GM10248 (cell line): ENCODE measurements at places on chromosomes 6 and 20.

- DNase-seq, result no peak
Observed at GRCh38 chr6:33957892-33958525, 154.2 kb upstream of the MLN start.

GRCh38 chr6:52254731-52255378, 10.6 kb upstream of the IL17F start:
- peak; percentile 25 for DNase-seq

GRCh38 chr6:49513153-49513989, 13.6 kb downstream of the GLYATL3 start:
- no peak for DNase-seq

DNA sequence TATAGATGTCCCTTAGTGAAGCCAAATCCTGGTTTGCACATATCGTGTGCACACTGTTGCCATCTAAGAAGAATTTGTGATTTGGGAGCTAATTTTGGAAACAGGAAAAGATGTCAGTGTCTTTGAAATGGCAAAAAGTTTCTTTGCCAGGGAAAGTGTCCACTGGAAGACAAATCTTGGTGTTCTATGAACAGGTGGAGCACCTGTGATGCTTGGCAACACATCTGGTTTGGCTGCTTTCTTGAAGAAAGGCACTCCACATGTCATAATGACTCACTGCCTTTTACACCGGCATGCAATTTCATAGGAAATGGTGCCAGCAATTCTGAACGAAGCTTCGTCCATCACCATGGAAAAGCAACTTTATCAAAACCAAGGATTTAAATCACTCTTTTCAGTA, 1040.0 kb upstream of the MAP3K7 start:
- no peak for DNase-seq

DNA sequence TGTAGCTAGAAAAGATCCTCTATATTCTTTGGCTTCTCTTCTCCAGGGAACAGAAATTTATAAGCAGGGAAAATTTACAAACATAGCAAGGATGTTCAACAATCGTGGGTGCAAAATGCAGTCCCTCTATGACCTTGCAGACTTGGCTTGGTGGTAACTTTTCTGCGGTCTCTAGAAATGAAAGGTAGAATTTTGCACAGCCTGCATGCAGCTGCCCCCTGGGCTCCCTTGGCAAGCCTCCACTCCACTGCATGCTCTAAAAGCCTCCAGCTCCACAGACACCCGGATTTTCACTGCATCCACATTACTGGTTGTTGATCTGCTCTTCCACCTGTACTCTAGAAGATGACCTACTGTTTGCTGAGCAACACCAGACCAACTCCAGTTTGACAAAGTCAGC, 236.5 kb upstream of the EYS start:
- DNase-seq, result no peak

DNA sequence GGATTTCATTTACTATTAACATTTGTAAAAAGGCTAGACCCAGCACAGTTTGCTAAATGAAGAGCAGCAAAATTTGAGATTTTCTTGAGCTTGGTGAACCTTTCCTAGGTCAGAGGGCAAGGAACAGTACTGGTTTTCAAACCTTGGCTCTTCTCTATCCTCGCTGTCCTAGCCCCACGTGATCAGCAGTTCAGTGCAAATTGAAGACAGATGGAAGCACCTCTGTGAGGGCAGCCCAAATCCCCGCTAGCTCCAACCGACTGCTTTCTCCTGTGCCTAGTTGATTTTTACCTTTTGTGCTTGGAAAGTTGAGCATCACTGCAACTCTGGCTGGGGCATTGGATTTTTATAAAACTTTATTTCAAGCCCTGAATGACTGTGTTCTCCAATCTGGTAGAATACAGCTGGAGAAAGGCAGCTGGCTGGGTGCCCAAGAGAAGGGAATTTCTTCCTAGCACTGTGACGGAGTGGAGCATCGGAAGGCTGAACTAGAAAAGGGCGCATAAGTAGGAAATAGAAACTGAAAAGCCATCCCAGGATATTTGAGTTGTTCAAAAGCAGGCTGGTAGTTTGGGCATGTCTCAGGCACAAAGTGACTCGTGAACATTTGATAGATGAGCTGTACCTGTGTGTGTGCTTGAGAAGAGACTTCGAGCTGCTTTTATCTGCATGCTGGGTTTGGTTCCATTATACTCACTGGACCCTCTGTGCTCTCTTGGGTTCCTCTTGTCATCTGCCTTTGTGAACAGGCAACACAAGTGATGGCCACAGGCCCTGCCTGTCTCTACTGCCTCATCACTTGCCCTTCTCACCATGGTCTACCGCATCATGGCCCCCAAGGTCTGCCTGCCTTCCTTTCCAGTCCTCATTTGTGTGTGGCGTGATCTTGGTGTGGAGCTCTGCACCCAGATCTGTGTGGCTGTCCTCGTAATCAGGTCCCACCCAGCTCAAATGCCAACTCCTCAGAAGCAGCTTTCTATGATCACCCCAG, 2.3 kb downstream of the RNF114 start:
- DNase-seq, result no peak

- DNase-seq, result no peak
Observed at GRCh38 chr20:54345821-54346220, 129.6 kb upstream of the DOK5 start.

- no peak for DNase-seq
Observed at GRCh38 chr20:62727584-62728027, 19.0 kb downstream of the NTSR1 start.

DNA sequence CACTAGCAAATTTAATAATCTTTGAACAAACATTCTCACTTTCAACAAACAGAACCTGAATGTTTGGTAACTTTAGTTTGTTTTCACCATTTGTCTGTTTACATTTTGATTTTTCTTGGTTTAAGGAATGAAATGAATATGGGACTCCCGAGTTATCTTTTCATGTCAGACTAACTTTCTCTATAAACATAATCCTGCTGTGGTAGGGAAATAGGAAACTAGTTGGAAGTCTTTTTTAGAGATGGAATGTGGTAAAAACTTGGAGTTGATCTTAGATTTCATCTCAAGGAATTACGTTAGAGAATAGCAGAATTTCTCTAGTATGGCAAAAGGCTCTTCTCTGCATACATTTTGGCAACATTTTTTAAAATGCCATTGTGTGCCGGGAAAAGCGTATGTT, 206.5 kb downstream of the CDKAL1 start:
- DNase-seq, result no peak

DNA sequence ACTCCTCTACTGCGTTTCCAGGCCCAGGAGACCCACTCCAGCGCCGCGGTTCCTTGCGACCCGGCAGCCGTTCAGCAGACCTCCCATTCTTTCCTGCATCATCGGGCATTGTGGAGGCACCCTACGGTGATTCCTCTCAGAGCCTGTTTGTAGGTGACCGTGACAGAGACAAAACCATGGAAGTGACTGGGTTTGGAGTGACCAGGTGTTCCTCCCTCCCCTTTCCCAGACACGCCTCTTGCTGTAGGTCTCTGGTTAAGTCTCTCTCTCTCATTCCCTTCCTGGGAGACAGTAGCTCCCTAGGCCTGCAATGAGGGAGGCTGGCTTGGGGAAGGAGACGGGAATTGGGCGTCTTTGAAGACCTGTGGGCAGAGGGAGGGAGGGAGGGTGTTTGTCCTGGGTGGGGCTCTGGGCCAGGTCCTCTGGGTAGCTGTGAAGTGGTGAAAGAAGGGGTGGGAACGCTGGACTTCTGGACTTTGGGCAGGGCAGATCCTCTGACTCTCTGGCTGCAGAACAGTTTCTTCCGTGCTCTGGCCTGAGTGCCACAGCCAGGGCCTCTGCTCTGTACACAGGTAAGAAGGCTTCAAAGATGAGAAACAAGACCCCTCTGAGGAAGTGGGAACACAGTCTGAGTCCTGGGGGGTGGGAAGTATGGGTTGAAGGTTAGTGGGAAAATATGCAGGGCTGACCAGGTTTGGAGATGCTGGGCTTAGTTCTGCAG, 763 bp downstream of the KLC4 start:
- DNase-seq, result no peak

DNA sequence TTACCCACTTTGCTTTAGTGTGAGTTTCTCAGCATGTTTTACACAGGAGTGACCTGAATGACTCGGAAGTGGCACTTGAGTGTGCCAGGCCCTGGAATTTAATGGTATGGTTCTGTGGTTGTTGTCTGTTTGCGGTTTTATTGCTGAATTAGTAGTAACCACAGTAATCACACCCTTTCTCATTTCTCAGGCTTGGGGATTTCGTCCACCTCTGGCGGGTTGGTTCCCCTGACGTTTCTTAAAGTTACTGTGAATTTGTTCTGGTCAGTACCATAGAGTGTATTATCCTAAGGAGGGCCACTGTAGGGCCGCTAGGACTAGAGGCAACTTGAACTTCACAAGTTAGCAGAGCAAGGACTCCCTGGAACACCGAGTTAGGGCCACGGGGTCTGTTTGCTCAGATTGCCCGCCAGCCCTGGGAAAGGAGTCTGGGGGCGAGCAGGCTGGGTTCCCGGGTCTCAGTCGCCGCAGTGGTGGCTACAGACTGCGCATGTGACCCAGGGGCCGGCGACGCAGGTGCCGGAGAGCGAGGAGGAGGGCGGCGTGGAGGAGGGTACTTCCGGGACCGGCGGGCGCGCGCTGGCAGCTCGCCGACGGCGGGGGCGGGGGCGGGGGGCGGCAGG, 546 bp upstream of the KLHL32 start:
- DNase-seq, result no peak

GRCh38 chr6:112037783-112038216, 16.1 kb upstream of the CCN6 start:
- no peak for DNase-seq

DNA sequence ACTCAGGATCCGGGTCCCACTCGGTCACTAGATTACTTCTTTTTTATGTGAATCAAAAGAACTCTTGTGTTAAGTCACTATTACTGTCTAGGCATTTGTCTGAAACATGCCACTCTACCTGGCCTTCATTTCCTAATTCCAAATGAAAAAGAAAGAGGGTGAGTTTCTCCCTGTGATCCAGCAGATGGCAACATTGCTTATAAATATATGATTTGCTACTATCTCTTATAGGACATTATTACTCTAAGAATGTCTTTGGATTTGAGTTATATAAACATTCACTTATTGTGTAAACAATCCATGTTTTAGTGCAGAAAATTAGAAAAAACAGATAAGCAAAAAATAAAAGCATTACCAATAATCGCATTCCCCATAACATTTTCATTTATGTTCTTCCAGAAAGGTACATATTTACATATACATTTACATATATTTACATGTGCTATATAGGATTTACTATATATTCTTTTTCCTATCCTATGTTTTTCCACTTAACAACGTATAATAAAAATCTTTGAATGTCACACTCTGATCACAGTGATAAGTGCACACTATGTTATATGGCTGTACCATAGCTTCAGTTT, 66.9 kb downstream of the FAXC start:
- no peak for DNase-seq

GRCh38 chr6:155466539-155466938, 10.9 kb upstream of the NOX3 start:
- DNase-seq, result no peak

DNA sequence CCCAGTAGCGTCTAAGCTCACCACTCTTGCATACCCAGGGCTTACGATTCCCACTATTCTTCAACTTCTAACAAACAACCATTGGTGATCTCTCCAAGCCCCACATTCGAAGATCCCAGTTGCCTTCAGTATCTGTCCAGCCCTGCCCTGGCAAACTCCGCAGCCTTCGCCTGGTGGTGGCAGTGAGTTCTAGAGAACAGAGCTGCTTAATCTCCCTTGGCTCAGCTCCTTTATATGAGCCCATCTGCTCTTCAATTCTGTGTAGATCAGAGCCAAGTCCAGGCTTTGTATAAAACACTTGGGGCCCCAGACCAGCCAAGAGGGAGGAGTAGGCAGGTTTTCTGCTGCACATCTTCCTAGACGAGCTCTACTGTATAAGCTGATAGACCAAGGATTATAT, 193.3 kb downstream of the PHACTR1 start:
- DNase-seq, result no peak

DNA sequence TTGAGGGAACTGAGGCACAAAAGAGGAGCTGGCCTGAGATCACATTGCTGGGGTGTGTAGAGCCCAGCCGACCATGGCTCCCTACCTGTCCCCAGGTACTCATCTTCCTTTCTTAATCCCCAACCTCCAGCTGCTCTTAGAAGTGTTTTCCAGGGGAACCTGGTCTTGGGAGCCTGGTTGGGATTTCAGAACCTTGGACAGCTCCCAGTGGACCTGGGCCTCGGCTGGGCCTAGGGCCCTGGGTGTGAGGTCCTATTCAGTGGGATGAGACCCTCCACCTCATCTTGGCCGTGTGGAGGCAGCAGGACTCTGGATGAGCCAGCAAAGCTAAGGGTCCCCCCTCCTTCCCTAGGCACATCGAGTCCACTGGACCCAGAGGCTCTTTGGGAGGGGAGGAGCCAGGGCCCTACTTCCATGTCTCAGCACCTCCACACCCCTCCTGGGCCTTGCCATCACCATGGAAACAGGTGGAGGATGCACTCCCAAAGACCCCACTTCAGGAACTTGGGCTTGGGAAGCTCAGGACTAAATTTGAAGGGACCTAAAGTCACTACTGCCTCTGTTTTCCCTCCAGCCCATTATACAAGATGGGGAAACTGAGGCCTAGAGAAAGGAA, 38.5 kb downstream of the DLGAP4 start:
- DNase-seq, result peak; percentile 48

DNA sequence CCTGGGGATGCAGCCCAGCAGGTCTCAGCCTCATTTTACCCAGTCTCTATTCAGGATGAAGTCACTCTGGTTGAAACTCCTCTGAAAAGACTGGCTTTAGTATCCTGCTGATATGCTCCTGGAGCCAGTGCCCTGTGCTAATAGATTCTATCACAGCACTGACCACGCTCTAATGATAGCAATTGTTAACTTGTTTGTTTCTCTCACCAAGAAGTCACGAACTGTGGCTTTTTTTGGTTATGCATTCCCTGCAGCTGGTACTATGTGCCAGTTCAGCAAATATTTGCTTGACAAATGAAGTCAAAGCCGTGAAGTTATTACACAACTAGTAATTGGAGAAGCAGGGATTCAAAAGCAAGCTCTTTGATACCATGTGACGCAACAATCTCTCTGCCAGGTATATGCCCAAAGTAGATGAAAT, 754.6 kb downstream of the KIF16B start:
- DNase-seq, result no peak

DNA sequence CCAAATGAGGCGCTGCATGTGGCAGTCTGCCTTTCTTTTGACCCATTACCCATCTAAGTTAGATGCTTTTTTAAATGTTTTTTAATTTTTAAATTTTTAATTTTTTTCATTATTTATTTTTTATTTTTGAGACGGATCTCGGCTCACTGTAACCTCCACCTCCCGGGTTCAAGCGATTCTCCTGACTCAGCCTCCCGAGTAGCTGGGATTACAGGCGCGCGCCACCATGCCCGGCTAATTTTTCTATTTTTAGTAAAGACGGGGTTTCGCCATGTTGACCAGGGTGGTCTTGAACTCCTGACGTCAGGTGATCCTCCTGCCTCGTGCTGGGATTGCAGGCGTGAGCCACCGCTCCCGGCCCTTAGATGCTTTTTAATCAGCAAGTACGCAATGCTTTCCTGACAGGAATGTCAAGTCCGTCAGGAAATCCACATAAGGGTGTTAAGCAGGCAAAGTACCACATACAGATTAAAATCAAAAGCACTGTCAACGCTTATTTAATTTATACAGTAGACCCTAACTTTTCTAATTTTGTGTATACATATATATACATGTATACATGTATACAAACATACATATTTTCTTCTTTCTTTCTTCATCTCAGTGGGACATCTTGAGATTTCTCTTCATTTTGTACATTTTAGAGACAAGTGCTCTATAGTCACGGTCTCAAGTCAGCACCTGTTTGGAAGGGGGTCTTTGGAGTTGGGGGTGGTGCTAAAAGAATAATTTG, 995 bp upstream of the GSTA4 start:
- no peak for DNase-seq
